ENCODE measurements at places on chromosomes 6 and 20.

DNA sequence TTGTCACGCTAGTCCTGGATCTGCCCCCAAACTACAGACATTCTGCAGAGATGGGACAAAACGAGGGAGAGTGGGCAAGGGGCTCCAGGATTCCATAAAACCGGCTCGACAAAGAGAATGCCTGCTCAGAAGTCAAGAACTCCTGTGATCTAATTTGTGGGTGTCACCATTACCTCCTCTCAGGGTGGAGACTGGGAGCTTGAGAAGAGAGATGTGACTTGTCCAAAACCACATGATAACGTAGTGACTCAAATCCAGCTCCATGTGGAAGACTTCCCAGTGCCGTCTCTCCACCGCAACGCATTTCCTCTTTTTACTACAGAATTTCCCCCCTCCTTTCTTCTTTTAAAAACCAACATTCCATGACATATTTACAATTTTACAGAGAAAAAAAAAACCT is 44.3 kb downstream of the TRERF1 start:
- DNase-seq, result no peak

DNA sequence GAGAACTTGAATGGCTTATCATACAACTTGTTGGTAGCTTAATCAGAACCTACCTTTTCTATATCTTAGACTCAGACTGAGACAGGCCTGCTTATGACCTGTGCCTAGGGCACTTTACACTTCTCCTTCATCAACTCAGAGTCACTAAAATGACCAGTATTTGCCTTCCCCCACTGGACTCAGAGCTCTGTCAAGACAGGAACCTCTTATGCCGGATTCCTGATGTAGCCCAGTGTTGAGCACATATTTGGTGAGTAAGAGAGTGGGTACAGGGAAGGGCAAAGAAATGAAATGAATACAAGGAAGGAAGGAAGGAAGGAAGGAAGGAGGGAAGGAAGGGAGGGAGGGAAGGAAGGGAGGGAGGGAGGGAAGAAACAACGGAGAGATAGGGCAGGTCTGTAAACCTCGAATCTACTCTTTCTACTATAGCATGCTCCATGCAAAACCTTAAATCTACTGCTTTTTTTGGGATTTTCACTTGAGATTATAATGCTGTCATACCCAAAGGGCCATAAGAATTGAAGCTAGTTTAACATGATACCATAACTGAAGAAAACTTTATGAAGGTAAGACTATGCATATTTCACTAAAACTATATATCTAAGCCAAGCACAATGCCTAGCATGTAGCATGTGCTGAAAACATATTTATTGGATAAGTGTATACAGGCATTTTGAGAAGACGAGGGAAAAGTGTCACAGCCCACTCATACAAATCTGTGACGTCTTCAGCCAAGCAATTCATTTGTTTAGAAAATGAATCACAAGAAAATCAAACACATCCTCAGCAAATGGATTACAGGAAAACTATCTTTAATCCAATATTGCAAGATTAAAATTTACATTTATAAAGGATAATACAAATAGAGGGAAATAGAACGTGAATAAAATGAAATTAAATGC is 89.9 kb downstream of the RFX6 start:
- no peak for DNase-seq

DNA sequence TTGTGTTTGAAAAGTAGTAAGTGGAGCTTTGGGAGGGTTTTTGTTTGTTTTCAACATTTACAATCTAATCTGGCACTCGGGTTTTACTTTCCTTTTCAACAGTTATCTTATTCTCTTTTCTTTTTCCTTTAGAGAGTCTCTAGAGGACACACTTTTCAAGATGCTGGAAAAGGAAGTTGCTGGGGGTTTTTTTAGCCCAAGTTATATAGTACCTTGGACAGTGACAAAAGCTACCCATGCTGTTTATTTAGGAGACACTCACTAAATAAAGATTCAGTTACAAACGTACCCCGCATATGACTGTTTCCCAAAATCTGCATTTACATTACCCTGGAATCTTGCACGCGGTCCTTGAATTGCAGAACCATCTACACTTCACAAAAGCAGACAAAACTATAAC is 78.8 kb downstream of the MAP7 start:
- no peak for DNase-seq

DNA sequence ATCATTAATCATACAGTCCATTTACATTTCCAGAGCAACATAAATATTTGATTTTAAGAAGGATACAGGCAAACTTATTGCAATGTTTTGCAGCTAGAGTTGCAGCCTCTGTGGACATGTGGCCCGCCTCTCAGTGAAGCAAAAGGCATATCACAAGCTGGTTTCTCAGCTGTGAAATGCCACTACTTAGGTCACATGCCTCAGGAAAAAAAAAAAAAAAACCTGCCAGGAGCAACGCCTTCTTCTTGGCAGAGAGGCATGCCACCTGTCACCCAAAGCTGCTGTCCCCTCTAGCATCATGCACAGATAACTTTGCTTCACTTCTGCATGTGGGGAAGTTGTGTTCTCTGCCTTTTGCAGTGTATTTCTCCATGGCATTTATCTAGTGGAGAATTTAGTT is 18.5 kb downstream of the GRM1 start:
- DNase-seq, result no peak

DNA sequence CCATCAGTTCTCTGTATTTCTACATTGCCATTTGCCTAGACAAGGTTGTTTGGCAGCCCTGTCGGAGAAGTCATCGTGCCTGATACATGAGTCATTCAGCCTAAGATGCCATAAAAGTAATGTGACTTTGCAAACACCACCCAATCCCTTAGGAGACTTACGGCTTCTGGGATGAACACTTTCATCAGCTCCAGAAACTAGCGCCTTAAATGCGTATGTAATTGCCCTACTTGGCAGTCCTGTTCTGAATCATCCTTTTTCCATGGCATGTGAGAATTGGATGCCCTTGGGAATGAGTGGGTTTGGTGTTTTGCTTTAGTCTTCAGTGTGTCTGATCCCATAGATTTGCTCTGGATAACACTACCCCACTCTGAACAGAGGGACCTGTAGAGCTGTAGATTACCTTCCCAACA is 158.5 kb downstream of the SASH1 start:
- no peak for DNase-seq

DNA sequence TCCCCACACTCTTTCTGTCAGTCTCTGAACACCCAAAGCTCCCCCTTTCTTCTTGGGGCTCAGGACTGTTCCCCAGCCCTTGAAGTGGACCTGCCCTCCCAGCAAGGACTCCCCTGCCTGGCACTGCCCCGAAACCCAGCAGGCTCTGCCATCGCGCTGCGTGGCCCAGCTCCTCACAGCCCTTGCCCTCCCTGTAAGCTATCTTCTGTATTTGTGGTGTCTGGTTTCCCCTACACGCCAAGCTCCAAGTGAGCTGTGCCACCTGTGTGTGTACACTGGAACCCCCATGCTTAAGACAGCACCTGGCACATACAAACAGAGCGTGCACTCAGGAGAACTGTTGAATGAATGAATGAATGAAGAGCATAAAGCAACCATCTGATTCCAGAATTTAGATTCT is 57.7 kb downstream of the TMEM242 start:
- DNase-seq, result peak; percentile 47

- no peak for DNase-seq
These were observed 80.2 kb downstream of the SYNJ2 start for GRCh38 chr6:158061709-158062461.

- DNase-seq, result no peak
These were observed 109.3 kb downstream of the WDR27 start for GRCh38 chr6:169592558-169592957.

DNA sequence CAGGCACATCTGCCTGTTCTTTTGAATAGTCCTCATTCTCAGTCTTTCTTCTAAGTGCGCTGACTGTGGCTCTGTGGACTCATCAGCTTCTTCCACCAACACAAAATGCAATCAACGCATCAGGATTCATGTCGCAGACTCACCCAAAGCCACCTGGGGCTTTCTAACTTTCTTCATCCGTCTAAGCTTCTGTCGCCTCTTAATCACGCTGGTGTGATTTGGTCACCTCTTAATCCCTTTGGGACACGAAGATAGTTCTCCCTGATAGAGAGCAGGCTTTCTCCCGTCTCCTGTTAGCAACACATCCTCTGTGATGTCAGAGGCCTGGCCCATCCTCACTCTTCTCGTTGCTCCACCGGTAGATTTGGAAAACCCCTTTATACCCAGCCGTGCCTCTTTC is 78.0 kb upstream of the FOXQ1 start:
- no peak for DNase-seq

- DNase-seq, result no peak
These were observed 872 bp upstream of the RBM39 start for GRCh38 chr20:35742741-35743523.

- DNase-seq, result no peak
These were observed 51.1 kb downstream of the STAU1 start for GRCh38 chr20:49136817-49137571.

DNA sequence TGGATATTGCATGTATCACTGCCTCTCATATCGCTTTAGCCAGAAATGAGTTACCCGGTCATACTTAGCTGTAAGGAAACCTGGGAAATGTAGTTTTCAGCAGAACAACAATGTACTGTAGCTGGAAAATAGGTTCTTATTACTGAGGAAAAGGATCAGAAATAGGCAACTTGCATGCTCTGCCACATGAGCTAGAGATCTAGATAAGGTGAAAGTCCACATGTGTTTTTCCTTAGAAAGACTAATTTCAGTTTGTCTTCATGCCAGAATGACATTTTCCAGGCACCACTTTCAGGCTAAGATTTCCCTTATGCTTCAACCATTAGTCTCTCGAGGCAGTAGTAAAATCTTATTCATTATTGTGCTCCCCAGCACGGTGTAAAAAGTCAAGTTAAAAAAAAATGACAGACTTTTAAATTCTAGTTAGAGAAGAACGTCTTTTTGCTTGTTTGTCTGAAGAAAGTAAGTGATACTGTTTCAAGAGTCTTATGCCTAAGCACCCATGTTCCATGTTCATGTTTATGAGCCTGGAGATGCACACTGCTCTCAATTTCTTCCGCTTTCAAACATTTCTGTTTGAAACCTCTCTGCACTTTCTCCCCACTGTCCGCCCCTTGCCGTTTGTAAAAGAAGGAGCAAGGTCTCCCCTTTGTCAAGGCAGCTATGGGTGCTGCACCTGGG is 67.6 kb downstream of the ZNF831 start:
- no peak for DNase-seq
